ENCODE measurements at places on chromosomes 5 and 9.

- DNase-seq, result no peak
Measured at GRCh38 chr5:93622240-93622885, 39.3 kb downstream of the NR2F1 start.

GRCh38 chr5:1465966-1466471, 20.8 kb upstream of the SLC6A3 start:
- no peak for DNase-seq

DNA sequence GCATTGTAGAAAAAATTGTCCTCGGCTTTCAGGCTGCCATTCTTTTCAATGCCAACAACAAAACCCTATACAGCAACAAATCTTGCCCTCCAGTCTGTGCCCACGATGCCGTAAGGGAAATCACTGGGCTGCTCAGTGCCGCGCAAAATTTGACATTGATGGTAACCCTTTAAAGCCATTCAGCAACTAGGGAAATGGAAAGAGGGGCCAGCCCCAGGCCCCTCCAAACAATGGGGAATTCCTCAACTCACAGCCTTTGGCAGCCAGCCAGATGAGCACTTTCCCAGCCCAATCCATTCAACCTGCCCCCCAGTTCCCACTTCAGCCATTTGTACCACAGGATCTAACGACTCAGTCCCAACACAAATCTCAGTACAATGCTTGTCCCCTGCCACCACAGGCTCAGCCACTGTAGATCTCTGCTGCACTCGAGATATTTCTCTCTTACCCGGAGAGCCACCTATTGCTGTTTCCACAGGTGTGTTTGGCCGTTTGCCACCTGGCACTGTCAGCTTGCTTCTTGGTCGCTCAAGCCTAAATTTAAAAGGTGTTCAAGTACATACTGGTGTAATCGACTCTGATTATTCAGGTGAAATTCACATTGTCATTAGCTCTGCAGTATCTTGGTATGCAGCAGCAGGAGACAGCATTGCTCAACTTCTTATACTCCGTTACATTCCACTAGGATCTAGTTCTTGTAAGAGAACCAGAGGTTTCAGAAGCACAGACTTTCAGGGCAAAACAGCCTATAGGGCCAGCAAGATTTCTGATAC, 103.3 kb downstream of the SYK start:
- DNase-seq, result peak; percentile 85

GRCh38 chr5:17403695-17404490, 94.1 kb upstream of the TAF11L2 start:
- no peak for DNase-seq

GRCh38 chr5:171617817-171618591, 167.6 kb upstream of the SMIM23 start:
- DNase-seq, result no peak

GRCh38 chr5:2307631-2308030, 424.9 kb upstream of the IRX4 start:
- DNase-seq, result no peak

DNA sequence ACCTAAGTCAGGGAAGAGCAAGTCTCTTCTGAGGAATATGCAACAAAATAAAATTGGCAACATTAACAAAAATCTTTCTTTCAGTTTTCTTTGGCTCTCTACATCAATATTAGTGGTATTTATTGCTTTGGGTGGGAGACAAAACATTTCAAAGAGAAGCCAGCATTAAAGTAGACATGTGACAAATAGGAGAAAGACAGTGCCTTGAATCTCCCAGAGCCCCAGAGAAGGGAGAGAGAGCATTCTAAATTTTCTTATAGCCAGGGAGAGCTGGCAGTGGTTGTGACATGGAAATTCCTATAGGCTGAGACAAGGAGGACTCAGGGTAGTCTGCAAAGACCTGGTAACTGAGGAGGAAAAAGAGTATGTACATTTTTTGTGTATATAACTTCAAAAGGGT, 79.4 kb upstream of the NREP start:
- DNase-seq, result no peak

- DNase-seq, result no peak
Measured at GRCh38 chr9:14240537-14240936, 73.4 kb downstream of the NFIB start.

DNA sequence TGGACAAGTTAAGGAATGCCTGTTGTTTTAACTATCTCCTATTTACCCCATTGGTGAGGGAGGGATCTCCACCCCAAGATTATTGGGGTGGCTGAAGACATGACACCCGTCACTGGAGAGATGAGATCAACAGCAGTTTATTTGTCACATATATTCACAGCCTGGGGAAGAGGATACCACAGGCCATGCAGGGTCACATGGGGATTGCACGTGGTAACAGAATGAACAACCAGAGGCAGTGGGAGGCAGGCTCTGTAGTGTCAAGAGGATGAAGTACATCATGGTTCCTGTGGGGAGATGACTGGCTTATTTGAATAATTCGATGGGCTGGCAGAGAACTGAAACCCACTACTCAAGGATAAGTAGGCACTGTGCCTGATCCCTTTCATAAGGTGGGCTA, 18.6 kb upstream of the SHISAL2B start:
- DNase-seq, result no peak

GRCh38 chr5:168592014-168592368, 12.8 kb upstream of the PANK3 start:
- peak; percentile 84 for DNase-seq

- DNase-seq, result no peak
Measured at GRCh38 chr5:25481463-25481862, 836.7 kb upstream of the CDH10 start.

GRCh38 chr9:124220946-124221451, 36.8 kb upstream of the NEK6 start:
- peak; percentile 82 for DNase-seq

DNA sequence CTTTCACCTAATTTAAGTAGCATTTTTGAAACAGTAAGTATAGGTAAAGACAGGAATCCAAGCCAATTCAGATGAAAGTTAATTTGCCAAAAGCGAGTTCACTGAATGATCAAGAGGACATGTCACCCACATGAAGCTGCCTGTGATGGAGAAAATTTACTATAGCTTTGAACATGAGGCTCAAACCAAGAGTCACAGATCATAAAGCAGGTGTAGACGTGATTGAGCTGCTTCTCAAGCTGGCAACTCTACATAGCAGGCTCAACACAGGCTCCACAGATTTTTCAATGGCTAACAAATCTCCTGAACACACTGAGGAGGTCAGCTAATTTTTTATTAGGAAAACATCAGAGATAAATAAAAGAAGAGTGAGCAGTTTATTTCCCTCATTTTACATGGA, 173.7 kb downstream of the FAM114A2 start:
- no peak for DNase-seq

- DNase-seq, result no peak
Measured at GRCh38 chr5:9034649-9035048, 511.2 kb downstream of the SEMA5A start.

- DNase-seq, result no peak
Measured at GRCh38 chr9:89638359-89638758, 33.5 kb downstream of the GADD45G start.

- no peak for DNase-seq
Measured at GRCh38 chr9:34771007-34771406, 61.1 kb upstream of the CCL21 start.

DNA sequence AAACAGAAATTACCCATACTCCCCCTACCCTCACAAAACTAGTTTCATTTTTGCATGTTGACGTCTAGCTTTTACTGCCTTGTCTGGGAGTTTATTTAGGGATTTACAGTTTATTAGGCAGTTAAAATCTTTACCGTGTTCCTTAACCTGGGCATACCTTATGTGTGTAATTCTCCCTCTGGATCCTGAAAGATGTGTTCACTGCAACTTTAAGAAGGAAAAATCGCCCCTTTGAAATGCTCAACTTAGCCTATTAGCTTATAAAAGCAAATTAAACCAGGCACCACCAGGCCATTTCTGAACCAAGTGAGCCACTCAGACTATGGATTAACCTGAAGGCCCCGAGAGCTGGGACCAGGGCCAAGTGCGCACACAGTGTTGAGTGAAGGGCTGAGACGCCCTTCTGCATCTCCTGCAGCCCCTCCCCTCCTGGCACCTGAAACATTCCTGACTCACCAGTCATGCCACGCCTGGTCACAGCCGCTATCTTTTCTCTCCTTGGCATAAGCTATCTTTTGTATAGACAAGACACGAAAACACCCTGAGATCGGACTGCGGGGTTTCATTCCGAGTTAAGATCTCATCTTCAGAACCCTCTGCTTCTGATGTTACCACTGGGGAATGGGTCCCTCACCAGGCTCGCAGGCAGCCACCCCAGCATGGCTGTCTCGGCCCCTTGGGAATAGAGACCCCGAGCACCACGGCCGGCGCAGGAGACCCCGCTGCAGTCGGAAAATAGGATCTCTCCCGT, 111.9 kb downstream of the ROR2 start:
- peak; percentile 28 for DNase-seq

GRCh38 chr5:111425205-111425604, 87.1 kb downstream of the STARD4 start:
- no peak for DNase-seq

DNA sequence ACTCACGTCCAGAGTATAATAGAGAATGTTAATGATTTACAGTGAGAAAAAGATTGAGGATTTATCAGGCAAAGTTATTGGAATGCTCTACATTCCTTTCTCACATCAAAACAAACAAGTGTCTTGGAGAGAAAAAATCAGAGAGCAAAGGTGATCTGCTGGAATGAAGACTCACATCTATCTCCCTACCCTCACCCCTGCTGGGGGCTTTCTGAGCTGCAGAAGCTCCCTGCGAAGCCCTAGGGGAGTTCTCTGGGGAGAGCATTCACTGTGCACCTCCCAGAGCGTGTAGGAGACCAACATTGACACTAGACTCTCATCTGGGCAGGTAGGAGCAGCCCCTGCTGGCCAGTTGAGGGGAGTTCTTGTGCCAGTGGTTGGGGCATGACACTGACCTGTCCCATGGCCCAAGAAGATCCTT, 76.6 kb upstream of the ADAMTS16 start:
- DNase-seq, result no peak

DNA sequence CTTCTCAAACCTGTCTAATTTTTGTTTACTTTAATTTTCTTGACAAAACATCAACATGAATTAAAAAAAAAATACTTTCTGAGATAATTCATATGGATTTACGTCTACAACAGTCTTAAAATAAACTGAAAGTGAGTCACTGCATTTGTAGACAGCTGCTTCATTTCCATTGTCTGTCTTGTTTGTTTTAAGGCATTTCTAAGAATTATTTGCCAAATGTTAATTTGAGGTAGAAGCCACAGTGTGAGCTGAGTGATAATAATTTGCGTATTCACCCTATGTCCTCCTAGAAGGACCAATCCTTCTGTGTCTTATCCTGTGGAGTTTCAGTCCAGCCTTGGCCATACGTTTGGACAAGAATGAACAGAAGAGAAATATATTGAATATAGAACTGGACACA, 174.5 kb downstream of the CFAP90 start:
- DNase-seq, result no peak

- DNase-seq, result peak; percentile 86
Measured at GRCh38 chr9:36873247-36873875, 160.7 kb downstream of the PAX5 start.

DNA sequence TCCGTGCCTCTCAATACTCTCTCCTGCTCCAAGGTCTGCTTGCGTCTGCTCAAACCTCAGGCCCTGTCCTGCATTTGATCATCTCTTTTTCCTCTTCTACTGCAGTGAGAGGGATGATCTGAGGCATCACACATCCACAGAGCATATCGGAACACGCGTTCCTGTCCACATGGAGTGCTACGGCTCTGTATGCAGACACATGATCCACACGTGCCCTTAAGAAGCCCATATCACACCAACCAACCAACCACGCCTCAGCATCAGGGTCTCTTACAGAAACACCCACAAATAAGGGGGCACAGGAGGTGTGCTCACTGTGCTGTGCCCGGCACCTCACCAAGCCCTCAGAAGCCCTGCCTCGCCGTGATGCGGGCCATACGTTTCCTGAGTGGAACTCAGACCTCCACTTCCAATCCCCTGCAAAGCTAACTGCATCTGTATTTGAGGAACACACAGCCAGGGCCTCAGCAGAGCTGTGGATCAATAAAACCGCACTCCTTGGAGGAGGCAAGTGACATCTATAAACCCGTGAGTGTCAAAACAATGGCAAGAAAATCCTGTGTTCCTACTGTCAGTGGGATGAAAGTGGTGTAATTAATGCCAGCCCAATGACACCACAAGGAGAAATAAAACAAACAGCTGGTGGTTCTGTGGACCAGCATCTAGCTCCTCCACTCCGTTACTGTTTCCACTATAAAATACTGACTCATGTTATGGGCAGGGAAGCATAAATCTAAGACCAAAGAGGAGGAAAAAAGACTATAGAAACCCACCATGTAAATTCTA, 40.4 kb downstream of the AK8 start:
- no peak for DNase-seq

DNA sequence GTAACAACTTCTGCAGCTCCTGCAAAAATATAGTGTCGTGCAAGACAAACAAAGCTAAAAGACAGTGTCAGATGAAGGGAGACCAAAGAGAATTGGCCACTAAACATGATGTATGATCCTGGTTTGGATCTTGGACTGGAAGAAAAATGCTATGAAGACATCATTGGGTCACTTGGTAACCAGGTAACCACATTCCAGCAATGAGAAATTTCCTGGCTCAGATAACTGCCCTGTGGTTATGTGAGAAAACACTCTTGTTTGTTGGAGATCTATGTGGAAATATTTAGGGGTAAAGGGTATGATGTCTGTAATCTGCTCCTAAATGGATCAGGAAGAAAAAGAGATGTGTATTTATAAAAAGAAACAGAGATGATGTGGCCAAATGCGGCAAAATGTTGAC, 45.5 kb upstream of the ANKRD33B start:
- DNase-seq, result no peak

DNA sequence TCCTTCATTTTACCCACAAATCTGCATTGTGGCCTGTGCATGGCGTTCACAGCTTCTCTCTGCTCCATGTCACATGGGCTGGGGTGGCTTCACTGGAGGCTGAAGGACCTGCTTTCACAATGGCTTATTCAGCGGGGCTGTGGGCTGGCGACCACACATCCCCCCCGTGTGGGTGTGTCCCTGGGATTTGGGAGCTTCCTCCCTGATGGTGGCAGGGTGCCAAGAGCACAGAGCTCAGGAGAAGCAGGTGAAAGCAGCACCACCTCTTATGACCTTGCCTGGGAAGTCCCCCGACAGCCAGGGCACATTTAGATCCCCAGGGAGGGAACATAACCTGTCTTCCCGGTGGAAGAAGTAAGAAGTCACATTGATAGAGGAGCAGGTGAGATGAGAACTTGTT, 5.0 kb upstream of the MED10 start:
- peak; percentile 13 for DNase-seq
